ENCODE measurements at places on chromosomes 2 and 18. TPM values are rescaled to one million over a fixed set of nuclear protein-coding genes. Genes with fewer than 3 reads are reported as not detected.

Gene GTF2A1L
- total RNA-seq = not detected

DNA sequence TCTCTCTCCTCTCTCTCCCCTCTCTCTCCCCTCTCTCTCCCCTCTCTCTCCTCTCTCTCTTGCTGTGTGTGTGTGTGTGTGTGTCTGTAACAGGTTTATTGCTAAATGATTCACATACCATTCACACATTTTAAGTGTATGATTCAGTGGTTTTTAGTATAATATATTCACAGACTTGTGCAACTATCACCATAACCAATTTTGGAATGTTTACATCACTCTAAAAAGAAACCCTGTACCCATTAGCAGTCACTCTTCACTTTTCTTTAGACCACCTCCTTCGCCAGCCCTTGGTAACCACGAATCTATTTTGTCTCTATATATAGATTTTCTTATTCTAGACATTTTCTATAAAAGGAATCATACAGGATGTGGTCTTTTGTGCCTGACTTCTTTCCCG is 11.4 kb downstream of the THNSL2 start:
- DNase-seq = no peak
- no peak overlapping the region for H3K4me3 ChIP-seq
- no peaks in the 10 kb centered on the region for H3K27me3 ChIP-seq
- H3K36me3 ChIP-seq = no peaks in the 10 kb centered on the region
- H3K4me1 ChIP-seq = no peaks in the 10 kb centered on the region

- H3K4me1 ChIP-seq = no peaks in the 10 kb centered on the region
- H3K4me3 ChIP-seq = no peak overlapping the region
- no peak for DNase-seq
- H3K27ac ChIP-seq = no peak overlapping the region
These were observed 71.4 kb upstream of the CDH20 start for GRCh38 chr18:61261870-61262269.

DNA sequence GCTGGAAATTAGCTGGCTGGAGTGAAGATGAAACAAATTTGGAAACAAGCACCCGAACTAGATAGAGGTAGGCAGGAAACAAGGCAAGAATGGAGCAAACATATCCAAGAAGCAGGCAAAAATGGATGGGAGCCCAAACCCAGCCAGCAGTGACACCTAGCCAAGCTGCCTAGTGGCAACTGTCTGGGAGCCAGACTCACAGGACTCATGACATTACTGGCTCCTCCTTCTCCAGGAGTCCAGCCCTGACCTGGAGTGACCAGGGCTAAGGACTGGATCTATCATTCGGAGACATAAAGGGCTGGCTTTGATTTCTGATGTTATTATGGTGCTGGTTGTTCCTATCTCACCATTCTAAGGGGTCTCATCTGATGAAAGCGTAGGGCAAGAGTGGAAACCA is 21.3 kb upstream of the ALK start:
- H3K27me3 ChIP-seq = no peaks in the 10 kb centered on the region
- no peak overlapping the region for H3K4me3 ChIP-seq
- H3K27ac ChIP-seq = no peak overlapping the region
- H3K4me1 ChIP-seq = no peaks in the 10 kb centered on the region
- DNase-seq = no peak

Gene DPP4
- total RNA-seq = 105 TPM

GRCh38 chr2:37642907-37643729 is 28.3 kb downstream of the CDC42EP3 start:
- peaks cover 61% of the 10 kb centered on the region for H3K4me1 ChIP-seq
- no peak overlapping the region for H3K4me3 ChIP-seq
- H3K27me3 ChIP-seq = no peaks in the 10 kb centered on the region
- DNase-seq = no peak

- H3K27ac ChIP-seq = no peak overlapping the region
- no peak for DNase-seq
- H3K4me1 ChIP-seq = no peaks in the 10 kb centered on the region
- H3K4me3 ChIP-seq = no peak overlapping the region
- H3K36me3 ChIP-seq = no peaks in the 10 kb centered on the region
- H3K27me3 ChIP-seq = no peaks in the 10 kb centered on the region
These were observed 77.5 kb downstream of the CDCA7 start for GRCh38 chr2:173432049-173432754.

- H3K27me3 ChIP-seq = no peaks in the 10 kb centered on the region
- no peak overlapping the region for H3K4me3 ChIP-seq
- DNase-seq = no peak
- peaks cover 7% of the 10 kb centered on the region for H3K4me1 ChIP-seq
These were observed 8.1 kb downstream of the CYBRD1 start for GRCh38 chr2:171530378-171530777.

DNA sequence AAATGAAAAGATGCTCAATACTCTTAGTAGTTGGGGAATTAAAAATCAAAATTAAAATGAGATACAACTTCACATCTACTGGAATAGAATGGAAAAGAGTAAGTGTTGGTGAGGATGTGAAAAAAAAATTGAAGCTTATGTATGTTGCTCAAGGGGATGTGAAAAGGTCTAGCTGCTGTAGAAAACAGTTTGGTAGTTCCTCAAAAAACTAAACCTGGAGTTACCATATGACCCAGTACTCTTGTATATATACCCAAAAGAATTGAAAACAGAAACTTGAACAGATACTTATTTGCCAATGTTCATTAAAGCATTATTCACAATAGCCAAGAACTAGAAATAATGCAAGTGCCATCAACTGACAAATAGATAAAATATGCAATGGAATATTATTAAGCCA is 208.4 kb downstream of the FIGN start:
- H3K27me3 ChIP-seq = no peaks in the 10 kb centered on the region
- no peak overlapping the region for H3K27ac ChIP-seq
- no peaks in the 10 kb centered on the region for H3K36me3 ChIP-seq
- DNase-seq = no peak
- no peaks in the 10 kb centered on the region for H3K4me1 ChIP-seq

- H3K36me3 ChIP-seq = peaks cover 5% of the 10 kb centered on the region
- no peak overlapping the region for H3K4me3 ChIP-seq
- peak; percentile 10 for DNase-seq
- H3K27me3 ChIP-seq = peaks cover 44% of the 10 kb centered on the region
These were observed 2.0 kb downstream of the OTOS start for GRCh38 chr2:240138254-240138984.

Gene SLC9A4
- not detected for total RNA-seq

GRCh38 chr2:88596141-88596830 is 31.0 kb downstream of the EIF2AK3 start:
- no peak overlapping the region for H3K27ac ChIP-seq
- DNase-seq = no peak
- H3K4me1 ChIP-seq = peaks cover 19% of the 10 kb centered on the region
- H3K36me3 ChIP-seq = peaks cover 17% of the 10 kb centered on the region

Gene PLB1
- total RNA-seq = 6.8 TPM

DNA sequence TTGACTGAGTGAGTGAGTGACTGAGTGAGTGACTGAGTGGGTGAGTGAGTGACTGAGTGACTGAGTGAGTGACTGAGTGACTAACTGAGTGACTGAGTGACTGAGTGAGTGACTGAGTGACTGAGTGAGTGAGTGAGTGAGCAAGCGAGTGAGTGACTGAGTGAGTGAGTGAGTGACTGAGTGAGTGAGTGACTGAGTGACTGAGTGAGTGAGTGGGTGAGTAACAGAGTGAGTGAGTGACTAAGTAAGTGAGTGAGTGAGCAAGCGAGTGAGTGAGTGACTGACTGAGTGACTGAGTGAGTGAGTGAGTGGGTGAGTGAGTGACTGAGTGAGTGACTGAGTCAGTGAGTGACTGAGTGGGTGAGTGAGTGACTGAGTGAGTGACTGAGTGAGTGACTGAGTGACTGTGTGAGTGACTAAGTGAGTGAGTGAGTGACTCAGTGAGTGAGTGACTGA is 11.9 kb downstream of the MAL start:
- peaks cover 3% of the 10 kb centered on the region for H3K4me1 ChIP-seq
- no peak overlapping the region for H3K4me3 ChIP-seq
- no peaks in the 10 kb centered on the region for H3K36me3 ChIP-seq
- DNase-seq = no peak
- H3K27ac ChIP-seq = no peak overlapping the region

GRCh38 chr2:176873403-176873802 is 339.2 kb upstream of the HNRNPA3 start:
- DNase-seq = no peak
- H3K4me1 ChIP-seq = no peaks in the 10 kb centered on the region
- no peak overlapping the region for H3K27ac ChIP-seq
- H3K27me3 ChIP-seq = no peaks in the 10 kb centered on the region
- H3K4me3 ChIP-seq = no peak overlapping the region

- no peak overlapping the region for H3K27ac ChIP-seq
- no peak overlapping the region for H3K4me3 ChIP-seq
- DNase-seq = no peak
- H3K27me3 ChIP-seq = no peaks in the 10 kb centered on the region
These were observed 2035.3 kb upstream of the LRRTM1 start for GRCh38 chr2:82339805-82340204.

All from left lung (tissue), 14 donors.